ENCODE measurements at places on chromosomes 2 and 18.

DNA sequence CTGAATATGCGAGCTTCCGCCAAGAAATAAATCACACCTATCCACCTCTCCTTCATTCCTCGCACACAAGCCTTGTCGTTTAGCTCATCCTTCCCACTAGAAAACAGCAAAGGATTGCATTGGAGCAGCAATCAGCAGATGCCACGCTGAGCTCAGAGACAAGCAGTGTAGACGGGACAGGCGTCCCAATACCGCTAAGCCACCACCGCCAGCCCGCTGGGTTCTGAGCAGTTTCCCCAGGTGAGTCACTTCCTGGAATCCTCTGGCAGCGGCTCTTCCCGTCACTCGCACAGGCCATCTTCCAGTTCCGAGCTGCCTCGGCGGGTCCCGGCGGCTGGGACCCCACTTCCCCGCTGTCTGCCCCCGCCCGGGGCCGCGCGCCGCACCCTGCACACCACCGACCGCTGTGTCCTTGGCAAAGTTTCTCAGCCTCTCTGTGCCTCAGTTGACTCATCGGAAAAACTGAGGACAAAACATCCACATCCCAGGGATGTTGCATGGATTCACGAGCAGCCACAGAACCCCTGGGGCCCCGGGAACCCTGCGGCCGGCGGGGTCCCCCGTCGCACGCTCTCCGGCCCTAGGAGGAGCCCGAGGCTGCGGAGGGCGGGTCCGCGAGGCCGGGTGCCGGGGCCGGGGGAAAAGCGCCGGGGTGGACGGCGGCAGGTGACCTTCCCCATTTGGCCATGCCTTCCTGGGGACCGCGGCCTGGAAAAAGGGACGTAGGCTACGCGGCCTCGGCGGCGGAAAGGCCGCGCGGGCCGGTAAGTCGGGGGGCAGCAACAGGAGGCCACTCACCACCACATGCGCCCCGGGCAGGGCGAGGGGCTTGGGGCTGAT is 573 bp downstream of the KDSR start:
- peak; percentile 69 for DNase-seq

DNA sequence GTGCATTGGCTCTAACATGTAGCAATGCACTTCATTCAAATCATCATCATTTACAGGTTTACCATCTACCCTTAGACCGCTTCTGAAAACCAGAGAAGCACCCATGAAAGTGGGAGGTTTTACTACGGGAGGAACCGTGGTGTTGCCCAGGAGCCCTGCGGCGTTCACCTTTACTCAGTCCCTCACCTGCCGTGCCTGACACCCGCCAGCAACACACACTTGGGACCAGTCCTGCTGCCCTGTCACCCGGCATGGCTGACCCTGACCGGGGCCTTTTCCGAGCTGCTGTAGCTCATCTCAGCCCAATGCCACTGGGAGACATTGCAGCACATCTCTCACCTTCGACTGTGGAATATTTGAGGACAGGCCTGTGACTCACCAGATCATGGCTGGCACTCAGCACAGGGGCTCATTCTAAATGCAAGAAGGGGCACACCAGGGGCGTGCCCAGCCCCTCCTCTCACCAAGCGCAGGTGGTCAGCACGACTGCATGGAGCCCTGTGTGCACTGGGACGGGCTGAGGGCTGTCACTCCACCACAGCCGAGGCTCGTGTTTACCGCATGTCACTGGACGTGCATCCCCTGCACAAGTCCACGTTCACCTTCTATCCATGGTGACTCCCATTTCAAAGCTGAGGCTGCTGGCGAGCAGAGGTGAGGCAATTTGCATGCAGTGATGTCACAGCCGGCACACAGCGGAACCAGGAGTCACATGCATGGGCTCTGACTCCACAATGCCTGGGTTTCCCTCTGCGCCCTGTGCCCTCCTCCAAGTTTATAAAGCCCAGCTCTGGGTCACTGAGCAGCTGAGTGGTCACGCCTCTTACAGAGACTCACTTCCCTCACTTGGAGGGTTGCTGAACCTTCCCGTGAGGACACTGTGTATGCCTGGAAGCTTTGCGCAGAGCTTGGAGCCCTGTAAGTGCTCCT is 76.7 kb upstream of the SNTG2 start:
- DNase-seq, result no peak

GRCh38 chr2:241199286-241199685 is 10.8 kb downstream of the ANO7 start:
- DNase-seq, result no peak

- DNase-seq, result peak; percentile 86
These were observed 57.6 kb downstream of the EVA1A start for GRCh38 chr2:75503048-75503607.

GRCh38 chr2:12556762-12557161 is 160.0 kb upstream of the TRIB2 start:
- DNase-seq, result peak; percentile 84

DNA sequence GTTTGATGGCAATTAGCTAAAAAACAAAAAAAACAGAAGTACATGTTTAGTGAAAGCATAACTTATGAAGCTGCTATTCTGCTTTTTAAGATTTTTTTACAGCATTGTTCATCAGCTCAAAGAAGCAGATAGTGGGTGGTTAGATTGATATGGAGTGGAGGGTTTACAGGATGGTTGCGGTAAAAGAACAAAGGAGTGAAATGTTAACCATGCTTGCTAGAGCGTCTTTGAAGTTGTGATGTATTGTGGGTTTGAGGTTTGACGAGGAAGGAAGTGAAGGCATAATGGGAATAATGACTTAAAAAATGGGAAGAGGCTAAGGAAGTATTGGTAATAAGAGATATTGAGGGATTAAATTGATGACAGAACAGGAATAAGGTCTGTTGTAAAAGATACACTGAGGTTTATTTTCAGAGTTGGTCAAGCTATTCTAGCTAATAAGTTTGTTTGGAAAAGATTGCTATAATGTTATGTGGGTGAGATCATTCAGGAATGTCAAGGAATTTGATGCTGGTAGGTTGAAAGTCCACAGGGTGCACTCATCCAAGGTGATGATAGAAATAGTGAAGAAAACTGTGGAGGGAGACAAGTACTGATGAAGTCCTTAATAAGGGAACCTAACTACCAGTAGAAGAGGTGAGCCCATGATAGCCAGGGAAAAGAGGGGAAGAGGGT is 14.6 kb downstream of the SPOPL start:
- peak; percentile 51 for DNase-seq

DNA sequence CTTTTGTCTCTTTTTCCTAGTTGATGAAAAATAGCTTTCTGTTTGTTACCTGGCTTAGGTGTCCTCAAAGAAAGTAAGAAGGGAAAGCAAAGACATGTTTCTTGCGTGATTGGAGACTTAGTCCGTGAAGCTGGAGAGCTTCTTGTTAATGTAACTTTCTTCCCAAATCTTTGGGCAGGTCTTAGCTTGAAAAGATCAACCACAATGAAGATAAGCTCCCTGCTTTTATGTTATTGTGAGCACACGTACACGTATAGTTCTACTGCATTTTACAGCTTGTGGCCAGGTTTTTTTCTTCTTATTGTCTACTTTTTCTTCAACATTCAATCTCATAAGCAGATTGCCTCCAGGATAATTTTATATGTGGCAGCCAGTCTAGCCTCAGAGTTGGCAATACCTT is 99.8 kb downstream of the DIS3L2 start:
- no peak for DNase-seq
